ENCODE measurements at places on chromosomes 4 and X.

DNA sequence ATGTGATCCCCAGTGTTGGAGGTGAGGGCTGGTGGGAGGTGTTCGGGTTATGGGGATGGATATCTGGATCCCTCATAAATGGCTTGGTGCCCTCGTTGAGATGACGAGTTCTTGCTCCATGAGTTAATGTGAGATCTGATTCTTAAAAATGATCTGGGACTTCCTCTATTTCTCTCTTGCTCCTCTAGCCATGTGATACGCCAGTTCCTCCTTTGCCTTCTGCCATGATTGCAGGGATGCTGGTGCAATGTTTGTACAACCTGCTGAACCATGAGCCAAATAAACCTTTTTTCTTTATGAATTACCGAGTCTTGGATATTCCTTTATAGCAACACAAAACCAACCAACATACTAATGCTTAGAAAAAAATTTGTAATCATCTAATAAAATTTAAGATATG lies 56.6 kb downstream of the STAP1 start:
- DNase-seq, result no peak

- no peak for DNase-seq
Observed at GRCh38 chrX:67693928-67694327, 150.1 kb downstream of the AR start.

DNA sequence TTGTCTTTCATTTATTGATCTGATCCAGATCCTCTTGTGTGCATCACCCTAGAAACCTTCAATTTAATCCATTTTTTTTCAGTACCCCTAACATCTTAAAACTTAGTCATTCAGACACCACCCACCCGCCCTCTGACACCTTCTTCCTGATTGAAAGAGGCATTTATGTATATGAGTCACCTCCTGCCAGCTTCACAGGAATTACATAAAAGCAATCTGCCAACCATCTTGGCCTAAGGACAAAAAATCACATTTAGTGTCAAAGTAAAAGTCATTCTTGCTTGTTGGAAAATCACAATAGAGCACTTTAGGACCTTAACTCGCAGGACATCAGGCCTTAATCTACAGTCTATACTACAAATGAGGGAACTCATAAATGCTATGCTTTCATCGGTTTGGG lies 52.1 kb downstream of the NDST3 start:
- no peak for DNase-seq

DNA sequence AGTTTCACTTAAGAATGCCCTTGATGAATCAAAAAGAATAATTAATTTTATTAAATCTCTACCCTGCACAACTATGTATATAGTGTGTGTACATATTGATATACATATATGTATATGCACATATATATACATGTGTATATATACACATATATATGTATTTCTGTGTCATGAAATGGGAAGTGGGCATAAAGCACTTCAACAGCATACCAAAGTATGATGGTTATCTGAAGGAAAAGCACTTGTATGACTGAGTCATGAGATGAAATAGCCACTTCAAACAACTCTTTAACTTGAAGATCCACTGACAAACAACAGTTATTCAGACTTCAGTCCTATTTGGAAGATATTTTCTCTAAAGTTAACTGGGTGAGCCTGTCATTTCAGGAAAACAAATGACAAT lies 16.3 kb downstream of the RNF128 start:
- no peak for DNase-seq

GRCh38 chrX:129925305-129926092 lies 19.5 kb downstream of the UTP14A start:
- DNase-seq, result peak; percentile 14

GRCh38 chr4:89196056-89196674 lies 84.8 kb downstream of the TIGD2 start:
- no peak for DNase-seq

DNA sequence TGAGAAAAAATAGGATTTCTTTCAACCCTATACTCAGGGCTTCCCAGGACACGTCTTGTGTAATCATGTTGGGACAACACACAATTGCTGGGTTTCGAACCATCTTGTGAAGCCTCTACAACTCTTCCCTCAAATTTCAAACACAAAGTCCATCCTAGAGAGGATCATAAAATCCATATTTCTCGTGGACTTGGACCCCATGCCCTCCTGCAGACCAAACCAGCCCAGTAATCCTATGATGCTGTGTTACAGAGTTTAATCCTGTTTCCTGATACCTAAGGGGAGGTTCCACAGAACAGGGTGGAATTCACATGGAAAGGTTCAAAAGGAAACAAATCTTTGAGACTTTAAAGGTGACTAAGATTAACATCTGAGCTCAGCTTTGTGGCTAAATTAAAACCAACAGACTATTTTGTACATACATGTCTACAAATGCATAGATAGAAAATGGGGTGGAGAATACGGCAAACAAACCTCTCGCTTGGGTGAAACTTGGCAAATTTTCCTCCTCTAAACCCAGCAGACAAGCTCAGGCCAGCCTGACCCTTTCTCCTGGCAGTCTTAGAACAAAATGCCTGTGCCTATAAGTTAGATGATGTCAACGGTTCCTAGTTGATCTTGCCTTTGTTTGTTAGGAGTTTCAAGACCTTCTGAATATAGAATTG lies 38.1 kb downstream of the EGFL6 start:
- no peak for DNase-seq

DNA sequence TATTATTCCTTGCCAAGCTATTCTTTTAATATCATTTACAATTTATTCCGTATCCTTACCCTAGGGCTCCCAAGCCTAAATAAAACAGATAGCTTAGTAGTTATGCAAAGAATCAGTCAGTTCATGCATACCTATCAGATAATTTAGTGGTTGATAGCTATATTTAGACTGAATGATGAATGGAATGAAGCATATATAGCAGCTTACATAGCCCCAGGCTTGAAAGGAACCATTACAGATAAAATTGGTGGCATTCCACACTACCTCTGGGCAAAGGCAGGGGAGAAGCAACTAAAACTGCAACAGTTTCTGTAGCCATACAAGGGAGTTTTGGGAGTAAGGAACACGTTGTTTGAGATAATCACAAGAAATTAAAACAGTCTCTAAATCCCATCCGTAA lies 2.7 kb downstream of the ACE2 start:
- no peak for DNase-seq

GRCh38 chr4:176013476-176014247 lies 52.0 kb upstream of the WDR17 start:
- no peak for DNase-seq

DNA sequence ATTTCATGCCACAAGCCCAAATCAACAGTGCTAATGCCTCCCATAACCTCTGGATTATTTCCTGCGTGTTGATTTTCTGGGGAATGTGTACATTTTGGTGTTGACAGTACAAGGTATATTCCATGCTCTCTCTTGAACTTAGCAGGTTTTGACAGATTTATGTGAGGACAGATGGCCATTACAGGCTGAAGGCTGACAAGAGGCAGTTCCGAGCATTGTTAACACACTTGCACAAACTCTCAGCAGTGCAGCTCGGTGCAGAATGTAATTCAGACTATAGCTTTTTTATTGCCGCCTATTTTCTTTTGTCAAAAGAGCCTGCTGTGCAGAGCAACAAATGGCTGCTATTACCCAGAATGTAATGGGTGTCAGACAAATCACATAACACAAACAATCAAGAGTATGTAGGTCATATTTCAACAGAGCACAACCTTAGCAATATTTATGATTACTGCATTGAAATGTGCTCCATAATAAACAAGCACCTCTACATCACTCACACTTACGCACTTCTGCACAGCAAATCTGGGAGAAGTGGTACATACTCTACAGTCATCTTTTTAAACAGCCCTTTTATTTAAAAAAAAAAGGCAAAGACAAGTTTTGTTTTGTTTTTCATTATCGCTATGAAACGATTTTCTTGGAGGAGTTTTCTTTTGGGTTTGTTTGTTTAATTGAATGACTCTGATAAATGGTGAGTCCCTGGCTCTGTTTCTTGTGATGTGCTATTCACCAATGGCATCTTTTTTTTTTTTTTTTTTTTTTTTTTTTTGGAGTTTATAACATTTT lies 71.6 kb downstream of the PPARGC1A start:
- DNase-seq, result no peak

- no peak for DNase-seq
Observed at GRCh38 chr4:48752246-48752645, 27.8 kb downstream of the FRYL start.

GRCh38 chrX:150203248-150203645 lies 159.9 kb upstream of the MAMLD1 start:
- DNase-seq, result no peak

DNA sequence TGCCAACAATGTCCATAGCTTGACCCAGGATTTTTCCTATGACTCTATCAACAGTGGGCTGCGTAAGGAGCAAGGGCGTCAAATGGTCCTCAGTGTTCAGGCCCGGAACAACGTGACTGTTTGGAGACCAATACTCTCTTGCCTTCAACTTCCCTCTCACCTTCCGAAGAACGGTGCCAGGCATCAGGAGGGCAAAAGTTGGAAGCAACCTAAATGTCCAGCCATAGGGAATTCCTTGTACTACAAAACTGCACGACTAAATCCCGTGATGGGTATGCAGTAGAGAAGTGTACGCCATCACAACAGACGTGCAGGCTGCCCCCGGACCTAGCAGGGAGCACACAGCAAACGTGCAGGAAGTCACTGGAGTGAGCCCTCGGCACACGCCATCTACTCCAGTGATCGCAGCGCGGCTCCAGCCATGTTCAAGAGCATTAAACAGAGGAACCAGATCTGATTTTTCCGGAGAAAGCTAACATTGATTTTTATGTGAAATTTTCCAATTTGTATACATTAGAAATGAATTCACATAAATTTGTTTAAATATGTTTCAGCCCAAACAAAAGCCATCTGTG lies 79.0 kb downstream of the JAKMIP1 start:
- DNase-seq, result no peak

- DNase-seq, result no peak
Observed at GRCh38 chrX:35150642-35151239, 208.1 kb downstream of the FAM47B start.

GRCh38 chr4:105633241-105633640 lies 75.2 kb downstream of the INTS12 start:
- DNase-seq, result no peak

DNA sequence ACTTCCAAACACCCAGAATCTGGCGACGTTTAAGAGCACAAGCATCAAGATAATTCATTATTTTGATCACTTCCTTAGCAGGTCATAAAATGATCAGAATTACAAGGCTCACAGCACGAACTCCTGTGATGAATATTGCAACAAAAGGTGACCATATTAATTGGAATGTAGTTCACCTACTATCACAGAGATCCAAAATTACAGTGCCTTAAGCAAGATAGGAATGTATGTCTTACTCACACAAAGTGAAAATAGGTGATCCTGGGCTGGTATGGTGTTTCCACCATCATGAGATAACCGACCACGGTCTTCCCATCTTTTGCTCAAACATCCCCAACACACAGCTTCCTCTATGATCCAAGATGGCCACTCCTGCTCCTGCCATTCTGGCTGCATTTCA lies 131.2 kb downstream of the SCFD2 start:
- no peak for DNase-seq

DNA sequence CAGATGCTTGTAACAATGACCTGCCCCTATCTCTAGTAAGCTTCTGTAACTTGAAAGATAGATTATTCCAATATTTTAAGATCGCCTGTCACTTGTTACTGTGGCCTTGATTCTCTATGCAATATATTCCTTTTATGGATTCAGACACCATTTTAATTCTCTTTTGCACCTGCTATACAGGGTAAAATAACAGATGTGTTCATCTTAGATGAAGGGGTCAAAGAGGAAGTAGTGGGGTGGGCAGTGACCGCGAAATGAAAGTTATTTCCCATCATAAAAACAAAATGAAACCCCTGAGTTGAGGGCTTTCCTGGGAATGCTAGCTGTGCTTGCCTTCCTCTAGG lies 175.9 kb downstream of the TSPAN5 start:
- DNase-seq, result no peak

All from stimulated activated CD8-positive, alpha-beta memory T cell treated with anti-CD3 and anti-CD28 coated beads, Interleukin-15, amount 100 ng/mL, for 4 hours (primary cell).